ENCODE measurements at places on chromosomes 12 and 14.

GRCh38 chr14:68651652-68652432 is 141.0 kb downstream of the ZFP36L1 start:
- no peak for DNase-seq

DNA sequence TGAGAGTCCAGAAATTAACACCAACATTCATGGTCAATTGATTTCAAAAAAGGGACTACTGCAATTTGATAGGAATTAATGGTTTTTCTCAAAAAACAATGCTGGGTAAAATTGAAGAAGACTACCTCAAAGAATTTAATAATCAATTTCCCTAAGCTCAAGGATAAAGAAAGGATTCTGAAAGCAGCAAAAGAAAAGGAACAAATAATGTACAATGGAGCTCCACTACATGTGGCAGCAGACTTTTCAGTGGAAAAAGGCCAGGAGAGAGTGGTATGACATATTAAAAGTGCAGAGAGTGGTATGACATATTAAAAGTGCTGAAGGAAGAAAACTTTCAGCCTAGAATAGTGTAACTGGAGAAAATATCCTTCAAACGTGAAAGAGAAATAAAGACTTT is 15.6 kb upstream of the TAS2R43 start:
- DNase-seq = no peak

DNA sequence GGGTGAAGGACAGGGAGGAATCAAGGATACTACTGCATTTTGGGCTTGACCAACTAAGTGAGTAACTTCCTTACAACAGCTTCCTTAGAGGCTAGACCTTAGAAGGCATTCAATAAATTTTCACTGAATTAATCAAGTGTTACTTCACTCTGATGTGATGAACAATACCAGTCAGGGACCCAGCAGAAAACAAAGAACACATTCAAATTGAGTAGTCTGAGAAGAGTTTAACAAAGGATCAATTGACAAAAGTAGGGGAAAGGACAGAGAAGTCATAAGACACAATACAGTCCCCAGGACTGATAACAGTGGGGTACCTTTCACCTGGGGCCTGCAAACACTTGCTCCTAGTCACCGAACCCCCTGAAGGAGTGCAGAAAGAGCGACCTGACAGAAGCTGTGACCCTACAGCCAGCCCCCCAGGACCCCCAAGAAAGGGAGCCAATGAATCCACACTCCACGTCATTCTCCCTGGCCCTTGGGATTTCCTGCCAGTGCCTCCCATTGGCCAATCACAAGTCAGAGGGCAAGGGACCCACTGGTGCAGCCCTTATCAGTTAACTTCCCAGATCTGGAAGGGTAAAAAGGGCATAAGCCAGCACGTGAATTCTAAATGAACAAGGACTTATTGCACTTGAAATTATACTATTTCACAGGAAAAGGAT is 6.9 kb downstream of the ANAPC5 start:
- DNase-seq = no peak

- no peak for DNase-seq
These were observed 23.2 kb downstream of the FOS start for GRCh38 chr14:75301666-75302325.

- no peak for DNase-seq
These were observed 40.9 kb upstream of the MBIP start for GRCh38 chr14:36361210-36361853.

GRCh38 chr14:81511111-81511904 is 22.3 kb downstream of the SEL1L start:
- no peak for DNase-seq

- no peak for DNase-seq
These were observed 271.1 kb downstream of the RERGL start for GRCh38 chr12:17818931-17819330.

DNA sequence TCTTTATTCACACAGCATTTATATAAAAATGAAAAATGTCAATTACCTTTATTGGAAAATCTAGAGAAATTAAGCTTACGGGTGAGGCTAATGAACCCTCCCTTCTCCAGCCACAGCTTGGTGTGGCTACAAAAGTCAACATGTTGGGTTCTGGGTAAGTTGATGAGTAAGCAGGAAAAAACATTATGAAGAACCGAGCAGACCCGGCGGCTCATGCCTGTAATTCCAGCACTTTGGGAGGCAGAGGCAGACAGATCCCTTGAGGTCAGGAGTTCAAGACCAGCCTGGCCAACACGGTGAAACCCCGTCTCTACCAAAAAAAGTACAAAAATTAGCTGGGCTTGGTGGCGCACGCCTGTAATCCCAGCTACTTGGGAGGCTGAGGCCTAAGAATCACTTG is 10.9 kb downstream of the NAA25 start:
- DNase-seq = no peak

All from retina (tissue), 1 donor.